ENCODE measurements at places on chromosomes 7 and 10. TPM values are rescaled to one million over a fixed set of nuclear protein-coding genes. Genes with fewer than 3 reads are reported as not detected.

DNA sequence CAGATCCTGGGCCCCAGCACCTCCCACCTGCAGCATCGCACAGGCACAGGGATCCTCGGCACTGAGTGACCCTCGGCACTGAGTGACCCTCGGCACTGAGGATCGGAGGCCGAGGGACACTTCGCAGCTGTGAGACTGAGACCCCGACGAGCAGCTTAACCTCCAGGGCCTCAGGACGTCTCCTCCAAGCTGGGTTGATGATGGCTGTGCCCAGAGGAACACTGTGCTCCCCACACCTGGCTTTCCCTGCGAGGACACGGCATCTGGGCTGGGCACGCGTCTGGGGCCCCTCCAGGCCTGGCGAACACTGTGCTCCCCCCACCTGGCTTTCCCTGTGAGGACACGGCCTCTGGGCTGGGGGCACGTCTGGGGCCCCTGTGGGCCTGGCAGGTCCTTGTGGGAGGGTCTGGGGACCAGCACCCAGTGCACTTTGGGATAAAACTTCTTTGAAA is 158.3 kb upstream of the PPP2R2D start:
- DNase-seq = no peak

DNA sequence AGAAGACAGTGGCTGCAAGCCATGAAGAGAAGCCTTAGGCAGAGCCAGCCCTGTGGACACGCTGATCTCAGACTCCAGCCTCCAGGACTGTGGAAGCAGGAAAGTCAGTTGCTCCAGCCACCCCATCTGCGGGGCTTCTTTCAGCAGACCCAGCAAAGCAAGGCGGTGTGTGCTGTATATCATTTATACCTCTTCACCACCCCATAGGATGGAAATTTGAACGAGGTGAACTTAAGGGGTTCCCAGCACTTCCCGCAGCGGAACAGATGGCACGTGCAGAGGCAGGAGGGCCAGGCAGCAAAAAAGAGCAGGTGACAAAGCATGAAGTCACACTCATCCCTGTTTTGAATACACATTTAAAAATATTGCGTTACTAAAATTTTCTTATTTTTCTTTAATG is 159.4 kb downstream of the ADARB2 start:
- no peak for DNase-seq

DNA sequence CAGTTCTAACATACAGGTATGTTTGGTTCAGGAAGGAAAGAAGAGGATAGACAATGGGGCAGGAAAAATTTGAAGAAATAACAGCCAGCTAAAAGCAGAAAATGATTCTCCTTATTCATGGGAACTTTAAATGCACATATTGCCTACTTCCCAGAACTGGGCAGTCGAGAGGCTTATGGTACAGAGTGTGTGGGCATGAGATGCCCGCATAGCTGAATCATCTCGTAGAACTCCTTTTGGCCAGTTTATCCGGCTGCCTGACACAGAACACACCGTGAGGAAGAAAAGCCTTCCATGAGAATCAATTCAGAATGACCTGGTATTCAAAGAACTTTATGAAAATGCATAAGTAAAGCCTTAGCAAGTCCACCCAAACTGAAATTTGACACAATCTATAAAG is 471.6 kb downstream of the SH2D4B start:
- no peak for DNase-seq

DNA sequence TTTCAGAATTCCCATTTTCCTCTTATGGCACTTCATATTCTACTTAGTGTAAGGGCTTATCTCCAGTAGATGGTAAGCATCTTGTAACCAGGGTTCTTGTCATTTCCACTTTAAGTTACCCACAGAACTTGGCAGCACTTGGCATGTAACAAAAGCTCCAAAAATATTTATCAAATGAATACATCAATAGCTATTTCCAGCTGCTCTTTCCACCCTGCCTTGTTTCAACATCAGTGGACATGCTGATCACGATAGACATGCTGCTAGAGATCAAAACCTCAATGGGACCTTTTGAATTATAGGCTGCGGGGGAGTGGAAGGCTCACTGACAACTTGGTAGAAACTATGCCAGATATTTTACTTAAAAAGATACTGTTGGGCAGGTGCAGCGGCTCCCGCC is 32.9 kb downstream of the HOXA1 start:
- no peak for DNase-seq

DNA sequence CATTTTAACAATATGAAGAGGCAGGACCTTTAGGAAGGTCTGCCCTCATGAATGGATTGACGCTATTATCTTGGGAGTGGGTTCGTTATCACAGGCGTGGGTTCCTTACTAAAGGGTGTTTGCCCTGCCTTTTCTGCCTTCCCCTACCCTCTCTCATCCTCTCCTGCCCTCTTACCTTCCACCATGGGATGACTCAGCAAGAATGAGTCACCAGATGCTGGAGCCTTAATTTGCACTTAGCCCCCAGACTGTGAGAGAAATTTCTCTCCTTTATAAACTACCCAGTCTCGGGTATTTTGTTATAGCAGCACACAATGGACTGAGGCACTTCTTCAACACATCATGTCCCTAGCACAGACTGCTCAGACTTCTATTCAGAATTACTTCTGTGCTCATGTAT is 31.4 kb upstream of the ZNF32 start:
- no peak for DNase-seq

The PAXIP1 gene
- polyA plus RNA-seq = 12.8 TPM

- no peak for DNase-seq
Observed at GRCh38 chr10:23186697-23187096, 5.4 kb upstream of the PTF1A start.

DNA sequence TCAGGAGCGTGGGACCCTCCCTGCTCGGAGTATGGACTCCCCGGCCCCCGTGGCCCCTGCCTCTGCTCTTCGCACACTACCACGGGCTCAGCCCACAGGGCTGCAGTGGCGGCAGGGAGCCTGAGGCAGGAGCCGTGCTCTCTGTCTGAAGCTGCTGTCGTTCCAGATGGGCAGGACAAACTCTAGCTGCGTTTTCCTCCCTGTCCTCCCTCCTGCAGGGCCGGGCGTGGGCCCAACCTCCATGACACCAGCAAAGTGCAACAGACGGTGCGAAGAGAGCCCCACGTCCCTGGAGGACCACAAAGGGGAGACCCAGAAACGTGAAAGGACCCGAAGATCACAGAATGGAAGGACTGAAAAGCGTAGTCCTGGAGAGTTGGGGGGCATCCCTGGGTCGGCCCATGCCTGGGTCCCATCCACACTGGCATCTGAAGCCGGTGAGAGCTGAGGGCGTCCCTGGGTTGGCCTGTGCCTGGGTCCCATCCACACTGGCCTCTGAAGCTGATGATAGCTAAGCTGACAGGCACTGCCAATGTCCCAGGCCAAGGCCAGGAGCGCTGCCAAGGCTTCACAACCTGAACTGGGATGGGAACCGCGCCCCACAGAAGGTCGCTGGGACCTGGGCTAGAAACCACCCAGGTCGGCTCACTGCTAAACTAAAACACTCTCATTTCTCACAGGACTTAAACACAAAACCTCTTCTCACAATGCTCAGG is 267.0 kb downstream of the MAD1L1 start:
- DNase-seq = no peak

The DNA2 gene
- 7.6 TPM for polyA plus RNA-seq

The CYP3A5 gene
- polyA plus RNA-seq = 2.6 TPM

GRCh38 chr7:92135052-92135889 is 994 bp upstream of the CYP51A1 start:
- DNase-seq = peak; percentile 60

- no peak for DNase-seq
Observed at GRCh38 chr7:45446195-45446944, 127.8 kb upstream of the ADCY1 start.

The PLXDC2 gene
- polyA plus RNA-seq = 25.3 TPM

GRCh38 chr10:95273393-95274312 is 17.1 kb downstream of the PDLIM1 start:
- DNase-seq = no peak

Data from spinal cord (tissue), 10 donors.